ENCODE measurements at places on chromosomes 5 and 9.

GRCh38 chr5:51860532-51861018 lies 477.3 kb downstream of the ISL1 start:
- no peak for DNase-seq

- DNase-seq = peak; percentile 53
These were observed 27.7 kb downstream of the PPP3R2 start for GRCh38 chr9:101566904-101567724.

GRCh38 chr9:78278177-78278777 lies 18.6 kb upstream of the PSAT1 start:
- DNase-seq = no peak

DNA sequence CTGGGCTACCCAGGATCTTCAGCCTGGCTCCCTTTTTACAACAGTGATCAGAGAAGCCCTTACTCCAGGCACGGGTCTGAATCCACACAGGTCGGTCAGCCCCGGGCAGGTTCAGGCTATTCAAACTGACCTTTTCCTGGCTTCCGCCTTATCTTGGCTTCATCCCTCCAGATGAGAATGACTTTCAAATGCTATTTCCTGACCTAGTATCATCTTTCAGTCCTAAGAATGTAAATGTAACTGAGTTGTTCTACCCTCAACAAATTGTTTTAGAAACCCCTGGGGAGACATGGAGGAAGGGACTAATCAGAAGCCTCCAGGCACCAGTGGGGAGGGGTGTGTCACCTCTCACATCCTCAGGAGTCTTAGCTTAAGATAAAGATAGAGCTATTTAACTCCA lies 213.2 kb downstream of the EPB41L4A start:
- no peak for DNase-seq

DNA sequence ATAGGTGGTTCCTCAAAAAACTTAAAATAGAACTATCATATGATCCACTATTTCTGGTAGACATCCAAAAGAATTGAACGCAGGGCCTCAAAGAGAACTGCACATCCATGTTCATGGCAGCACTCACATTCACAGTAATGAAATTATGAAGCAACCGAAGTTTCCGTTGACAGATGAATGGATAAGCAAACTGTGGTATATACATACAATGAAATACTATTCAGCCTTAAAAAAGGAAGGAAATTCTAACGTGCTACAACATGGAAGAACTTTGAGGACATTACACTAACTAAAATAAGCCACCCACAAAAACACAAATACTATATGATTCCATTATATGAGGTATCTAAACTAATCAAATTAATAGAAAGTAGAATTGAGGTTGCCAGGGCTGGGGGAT lies 18.5 kb downstream of the CENPK start:
- no peak for DNase-seq

DNA sequence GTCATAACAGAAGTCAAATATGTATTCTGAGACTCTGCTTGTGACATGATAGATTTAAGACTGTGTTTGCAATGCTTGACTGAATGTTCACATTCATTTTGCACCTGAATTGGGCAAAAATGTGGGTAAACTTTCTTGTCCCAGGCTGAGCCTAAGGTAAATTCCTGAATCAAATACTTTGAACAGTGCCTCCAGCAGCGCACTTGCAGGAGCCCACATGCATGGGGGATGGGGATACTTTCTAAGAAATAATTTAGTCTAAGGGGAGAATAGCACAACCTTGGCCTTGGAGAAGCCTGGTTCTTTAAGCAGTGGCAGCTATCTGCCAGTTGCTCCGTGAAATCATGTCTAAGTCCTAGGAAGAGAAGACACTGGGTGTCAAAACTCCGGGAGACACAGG lies 163.5 kb upstream of the EGFLAM start:
- DNase-seq = no peak

DNA sequence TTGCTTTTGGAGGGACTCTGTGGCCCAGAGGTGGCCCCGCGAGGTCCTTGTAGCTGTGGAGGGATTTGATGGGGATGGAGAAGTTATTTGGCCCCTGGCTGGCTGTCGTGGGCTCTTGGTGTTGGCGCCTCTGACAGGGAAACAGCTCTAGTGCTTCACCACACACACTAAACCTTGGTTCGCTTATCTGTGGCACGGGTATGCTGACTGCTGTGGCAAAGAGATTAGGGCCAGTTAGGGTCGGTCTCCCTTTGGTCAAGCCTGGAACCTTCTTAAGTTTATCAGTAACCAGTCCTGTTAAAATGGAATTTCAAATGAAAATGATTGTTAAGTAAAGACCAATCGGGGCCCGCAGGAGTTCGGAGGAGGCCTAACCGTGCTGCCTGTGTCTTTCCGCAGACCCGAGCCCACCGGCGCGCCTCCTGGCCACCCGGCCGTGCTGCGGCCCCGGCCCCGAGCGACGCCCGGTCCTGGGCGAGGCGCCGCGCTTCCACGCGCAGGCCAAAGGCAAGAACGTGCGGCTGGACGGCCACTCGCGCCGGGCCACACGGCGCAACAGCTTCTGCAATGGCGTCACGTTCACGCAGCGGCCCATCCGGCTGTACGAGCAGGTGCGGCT lies 28.4 kb downstream of the NEURL1B start:
- DNase-seq = no peak

DNA sequence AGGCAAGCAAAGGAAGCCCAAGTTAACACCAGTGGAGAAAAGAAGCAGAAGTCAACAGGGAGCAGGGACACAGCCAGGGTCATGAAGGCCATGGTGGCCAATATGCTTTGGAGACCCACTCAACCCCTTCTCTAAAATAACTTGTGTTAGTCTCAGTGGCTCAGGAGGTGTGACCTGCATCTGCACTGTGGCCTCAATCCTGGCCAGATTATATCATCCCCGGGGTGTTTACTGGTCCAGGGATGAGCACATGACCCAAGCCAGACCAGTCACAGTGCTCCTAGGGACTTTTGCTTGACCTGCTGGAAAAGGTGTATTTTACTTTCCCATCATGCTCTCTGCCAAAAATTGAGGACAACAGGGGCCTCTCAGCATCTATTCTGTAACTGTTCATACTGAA lies 105.2 kb downstream of the DPYSL3 start:
- no peak for DNase-seq

DNA sequence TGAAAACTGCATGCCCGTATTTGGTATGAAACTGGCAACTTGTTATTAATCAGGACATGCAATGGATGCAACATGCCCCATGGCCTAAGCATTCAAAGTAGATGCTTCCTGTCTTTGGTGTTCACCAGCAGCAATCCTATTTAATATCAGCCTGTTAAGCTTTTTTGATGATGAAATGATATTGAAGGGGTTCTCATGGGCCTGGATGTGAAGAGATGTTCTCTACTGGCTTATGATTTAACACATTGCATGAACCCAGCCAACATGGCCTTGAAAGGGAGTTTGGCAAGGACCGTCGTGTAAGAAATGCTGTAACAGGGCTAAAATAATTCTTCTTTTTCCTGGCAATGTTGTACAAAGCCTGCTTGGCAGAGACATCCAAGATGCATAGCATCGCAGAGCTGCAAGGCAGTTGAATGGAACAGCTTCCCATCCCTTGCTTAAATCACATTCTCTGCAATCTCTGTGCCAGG lies 111.2 kb downstream of the SMARCA2 start:
- DNase-seq = no peak

DNA sequence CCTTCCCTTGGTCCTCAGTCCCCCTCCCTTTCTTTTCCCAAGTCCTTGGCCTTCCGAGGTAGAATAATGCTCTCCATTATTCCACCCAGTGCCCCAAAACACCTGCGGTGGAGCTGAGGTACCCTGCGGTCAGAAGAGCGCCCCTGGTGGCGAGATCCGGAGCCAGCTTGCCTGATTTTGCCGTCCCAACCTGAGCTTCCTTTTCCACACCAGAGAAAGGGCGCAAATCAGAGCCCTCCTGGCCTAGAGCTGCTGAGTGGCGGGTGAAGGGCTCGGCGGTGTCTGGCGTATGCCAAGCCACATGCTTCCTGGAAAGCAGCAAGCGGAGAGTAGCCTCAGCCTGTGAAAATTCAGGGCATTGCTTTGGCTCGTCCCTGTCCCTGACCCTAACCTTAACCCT lies 21.1 kb upstream of the CARTPT start:
- DNase-seq = no peak

DNA sequence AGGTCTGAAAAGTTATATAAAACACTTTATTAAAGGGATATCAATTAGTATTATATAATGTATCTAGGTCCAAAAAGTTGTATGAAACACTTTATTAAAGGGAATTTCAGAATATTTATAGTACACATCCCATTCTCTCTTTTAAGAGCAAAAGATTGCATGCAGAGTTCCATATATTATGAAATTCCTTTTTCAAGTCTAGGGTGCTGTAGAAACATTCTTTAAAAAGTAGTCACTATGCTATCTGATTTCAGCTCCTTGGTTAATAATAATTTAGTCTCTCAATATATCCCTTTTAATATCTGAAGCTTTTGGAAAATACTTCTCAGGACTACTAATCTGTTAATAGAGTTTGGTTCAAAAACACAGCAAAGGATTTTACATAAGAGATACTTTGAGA lies 1496.1 kb upstream of the C9orf72 start:
- no peak for DNase-seq

DNA sequence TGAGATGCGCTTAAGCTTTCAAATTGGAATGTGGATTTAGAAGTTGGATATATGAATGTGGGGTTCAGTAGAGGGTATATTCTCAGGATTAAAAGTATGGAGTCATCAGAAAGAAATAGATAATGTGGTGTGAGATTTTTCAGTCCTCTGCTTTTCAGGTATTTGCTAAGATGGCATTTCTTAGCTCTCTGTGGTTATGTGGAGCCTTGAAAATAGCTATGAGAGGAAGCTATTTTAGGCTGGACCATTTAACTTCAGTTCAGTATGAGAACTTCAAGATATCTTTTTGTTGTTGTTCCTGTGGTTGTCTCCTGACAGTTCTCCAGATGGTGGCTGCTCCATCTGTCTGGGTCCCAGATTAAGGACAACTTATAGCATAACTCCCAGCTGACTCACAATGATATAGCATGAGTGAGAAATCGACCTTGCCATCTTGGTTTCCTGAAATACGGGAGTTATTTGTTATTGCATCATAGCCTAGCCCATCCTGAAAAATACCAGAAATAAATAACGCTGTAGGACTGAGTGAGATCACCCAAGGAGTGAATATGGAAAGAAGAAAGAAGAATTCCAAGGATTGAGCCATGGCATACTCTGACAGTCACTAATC lies 461.5 kb downstream of the ANXA1 start:
- DNase-seq = no peak

DNA sequence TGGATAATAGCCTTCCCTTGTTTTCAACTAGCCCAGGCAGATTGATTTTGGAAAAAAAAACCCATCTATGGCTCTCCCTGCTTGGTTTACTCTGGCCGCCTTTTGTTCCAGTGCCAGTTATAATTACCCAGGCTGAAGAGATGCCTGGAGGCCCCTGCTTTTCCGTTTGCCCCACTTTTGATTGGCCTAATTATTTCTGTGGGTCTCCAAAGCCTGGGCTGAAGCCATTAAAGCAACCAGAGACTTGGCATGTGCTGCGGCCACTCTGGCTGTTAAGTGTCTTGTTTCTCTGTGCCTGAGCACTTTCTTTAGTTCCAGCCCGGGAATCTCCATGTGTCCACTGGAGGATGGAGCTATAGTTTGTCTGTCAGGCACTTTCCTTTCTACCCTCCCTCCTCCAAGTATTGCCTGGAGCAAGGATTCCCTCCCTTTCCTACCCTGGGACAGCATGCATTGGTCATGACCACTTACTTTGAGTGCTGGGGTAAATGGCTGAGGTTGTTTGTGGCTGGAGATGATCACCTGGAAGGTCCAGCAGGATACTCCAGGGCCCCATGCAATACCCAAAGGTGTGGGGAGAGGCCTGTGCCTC lies 105.1 kb upstream of the CTSL start:
- no peak for DNase-seq

GRCh38 chr9:34689116-34689470 lies 2.0 kb downstream of the CCL19 start:
- no peak for DNase-seq

DNA sequence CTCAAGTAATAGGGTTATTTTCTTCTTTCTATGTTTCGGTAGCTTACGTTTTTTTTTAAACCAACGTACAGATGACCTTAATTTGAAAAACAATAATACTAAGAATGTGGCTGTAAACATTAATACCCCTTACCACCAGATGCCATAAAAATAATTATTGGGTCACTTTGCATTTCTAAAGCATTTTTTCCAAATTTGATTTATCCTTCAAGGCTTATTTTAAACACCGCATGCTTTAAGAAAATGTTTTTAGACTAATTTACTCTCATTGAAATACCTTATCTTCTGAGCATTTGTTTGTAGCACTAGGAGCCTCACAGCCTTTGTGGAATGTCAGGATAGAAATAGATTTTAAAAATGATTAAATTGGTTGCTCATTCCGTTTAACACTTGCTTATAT lies 5.8 kb upstream of the APBA1 start:
- no peak for DNase-seq

DNA sequence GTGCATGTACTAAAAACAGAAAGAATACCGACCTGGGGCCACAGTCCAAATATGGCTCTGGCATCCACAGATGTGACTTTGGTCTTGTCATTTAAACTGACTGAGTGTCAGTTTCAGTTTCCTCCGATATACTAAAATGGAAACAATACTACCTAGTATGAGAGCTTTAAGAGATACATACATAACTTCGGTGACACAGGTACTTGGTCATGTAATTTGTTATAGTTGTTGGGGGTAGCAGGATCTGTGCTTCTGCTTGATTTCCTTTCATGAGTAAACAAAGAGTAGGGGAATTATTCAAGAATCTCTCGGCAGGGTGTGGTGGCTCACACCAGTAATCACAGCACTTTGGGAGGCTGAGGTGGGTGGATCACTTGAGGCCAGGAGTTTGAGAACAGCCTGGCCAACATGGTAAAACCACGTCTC lies 32.1 kb downstream of the MTMR12 start:
- DNase-seq = no peak

GRCh38 chr9:21317956-21318923 lies 13.1 kb upstream of the IFNA5 start:
- DNase-seq = peak; percentile 7

DNA sequence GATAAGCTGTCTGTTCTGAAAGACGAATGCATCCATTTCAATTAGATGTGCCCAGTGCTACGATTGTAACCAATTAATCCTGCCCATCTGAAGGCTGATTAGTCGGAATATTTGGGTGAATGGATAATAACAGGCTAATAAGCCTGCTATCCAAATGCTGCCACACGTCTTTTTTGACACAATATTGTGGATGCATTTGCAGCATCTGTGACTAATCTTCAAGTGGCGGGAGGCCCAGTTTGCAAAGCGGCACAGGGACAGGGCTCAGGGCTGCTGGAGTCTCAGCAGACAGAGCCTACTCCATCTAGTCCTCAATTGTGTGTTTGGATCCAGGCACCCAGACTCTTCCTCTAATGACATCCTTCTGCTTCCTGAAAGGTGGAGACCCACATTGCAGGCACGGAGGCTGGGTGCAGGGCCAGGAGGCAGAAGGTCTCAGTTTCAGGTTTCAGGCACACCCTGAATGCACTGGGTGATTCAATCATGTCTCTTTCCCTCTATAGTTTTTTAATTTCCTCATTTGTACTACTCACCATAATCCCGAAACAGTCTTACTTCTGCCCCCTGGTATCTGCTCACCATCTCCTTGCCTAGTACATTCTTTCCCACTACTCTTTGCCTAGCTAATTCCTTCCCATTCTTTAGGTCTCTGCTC lies 169.6 kb downstream of the ASTN2 start:
- DNase-seq = no peak

GRCh38 chr9:95605816-95606488 lies 89.2 kb upstream of the PTCH1 start:
- DNase-seq = no peak

GRCh38 chr5:52684051-52684450 lies 103.7 kb upstream of the ITGA1 start:
- DNase-seq = no peak

- no peak for DNase-seq
These were observed 86.5 kb upstream of the PLPP1 start for GRCh38 chr5:55621229-55621628.
